Posterior cingulate gyrus (tissue), 11 donors: ENCODE measurements at places on chromosomes 12 and 14.

DNA sequence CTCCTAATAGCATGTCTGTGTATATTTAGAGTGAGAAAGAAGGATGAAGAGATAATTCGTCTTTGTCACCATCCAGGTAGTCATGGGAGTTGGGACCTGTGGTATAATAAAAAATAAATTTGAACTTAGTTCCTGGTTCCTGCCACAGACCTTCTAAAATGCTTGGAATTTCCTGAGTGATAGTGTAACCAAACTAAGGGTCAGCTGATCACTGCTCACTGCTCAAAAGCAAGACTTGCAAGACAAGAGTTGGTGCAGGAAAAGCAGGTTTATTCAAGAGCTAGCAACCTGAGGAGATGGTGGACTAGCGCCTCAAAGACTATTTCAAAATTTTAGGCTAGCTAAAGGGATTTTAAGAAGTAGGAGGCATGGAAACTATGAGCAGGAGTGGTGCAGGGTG, 19.1 kb downstream of the ANG start:
- DNase-seq = no peak

GRCh38 chr14:89251061-89251460, 166.0 kb downstream of the FOXN3 start:
- DNase-seq = no peak

GRCh38 chr14:80456209-80456608, 244.9 kb upstream of the DIO2 start:
- DNase-seq = no peak

DNA sequence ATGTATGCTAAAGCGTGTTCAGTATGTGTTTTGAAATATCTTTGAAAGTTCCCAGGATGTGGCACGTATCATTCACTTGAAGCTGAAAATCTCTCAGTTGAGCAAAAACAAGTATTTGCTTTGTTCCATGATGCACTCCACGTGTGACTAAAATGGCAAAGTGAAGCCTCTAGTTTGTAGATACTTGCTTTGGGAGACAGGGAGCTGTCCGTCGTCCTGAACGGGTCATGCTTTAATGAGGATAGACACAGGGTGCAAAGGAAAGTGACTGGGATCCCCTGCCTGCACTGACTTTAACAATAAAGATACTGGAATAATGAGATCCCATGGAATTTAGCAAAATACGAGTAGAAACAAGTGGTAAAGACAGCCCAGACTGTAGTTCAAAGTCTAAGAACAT, 991.4 kb downstream of the NRXN3 start:
- no peak for DNase-seq

DNA sequence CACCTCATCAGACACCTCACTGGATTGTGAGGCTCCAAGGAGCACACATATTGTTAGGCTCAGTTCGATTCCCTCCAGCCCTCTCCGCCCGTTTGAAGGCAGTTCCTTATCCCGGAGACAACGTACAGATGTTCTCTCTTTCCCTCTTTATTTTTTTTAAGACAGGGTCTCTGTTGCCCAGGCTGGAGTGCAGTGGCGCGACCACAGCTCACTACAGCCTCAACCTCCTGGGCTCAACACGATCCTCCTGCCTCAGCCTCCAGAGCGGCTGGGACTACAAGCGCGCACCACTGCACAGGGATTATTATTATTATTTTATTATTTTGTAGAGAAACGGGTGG, 718 bp upstream of the TROAP start:
- no peak for DNase-seq

- no peak for DNase-seq
Measured at GRCh38 chr14:52240623-52241022, 26.9 kb upstream of the PTGDR start.

DNA sequence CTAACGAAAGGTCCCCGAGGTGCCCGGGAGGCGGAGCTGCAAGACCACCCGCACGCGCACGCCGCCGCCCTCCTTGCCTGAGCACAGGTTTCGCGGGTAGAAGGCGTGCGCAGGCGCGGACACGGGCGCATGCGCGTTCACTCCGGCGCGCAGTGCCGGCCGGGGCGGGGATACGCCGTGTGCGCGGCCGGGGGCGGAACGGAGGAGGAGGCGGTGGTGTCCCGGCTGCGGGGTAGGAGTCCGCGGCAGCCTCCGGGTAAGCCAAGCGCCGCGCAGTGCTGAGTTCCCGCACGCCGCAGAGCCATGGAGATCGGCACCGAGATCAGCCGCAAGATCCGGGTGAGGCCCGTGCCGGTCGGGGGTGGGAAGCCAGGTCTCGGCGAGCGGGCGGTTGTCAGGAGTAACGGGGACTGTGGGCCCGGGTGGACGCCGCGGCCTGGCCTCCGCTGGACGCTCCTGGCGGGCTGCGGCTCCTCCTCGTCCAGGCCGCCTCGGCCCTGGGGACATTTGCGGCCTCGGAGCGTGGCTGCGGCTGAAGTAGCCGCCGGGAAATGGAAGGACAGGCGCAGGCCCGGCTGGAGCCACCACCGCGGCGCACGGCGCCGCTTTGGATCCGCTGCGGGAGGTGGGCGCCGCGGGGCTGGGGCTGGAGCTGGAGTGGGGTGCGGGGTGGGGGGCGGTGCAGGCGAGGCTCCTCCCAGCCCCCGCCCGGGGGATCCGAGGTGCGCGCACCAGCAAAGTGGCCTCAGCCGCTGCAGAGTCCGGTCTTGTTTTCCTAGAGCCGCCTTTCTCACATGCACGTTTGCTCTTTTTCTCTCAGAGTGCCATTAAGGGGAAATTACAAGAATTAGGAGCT, at the start of gene ZC3H14:
Gene ZC3H14 (plus strand): TSS at position 207 of the 856 bp plus-strand sequence. CDS start 97 bp downstream, at position 304.
- peak; percentile 95 for DNase-seq

GRCh38 chr12:70190262-70191010, 52.8 kb upstream of the CNOT2 start:
- DNase-seq = no peak

- no peak for DNase-seq
Measured at GRCh38 chr12:119399301-119399700, 64.8 kb downstream of the CCDC60 start.

DNA sequence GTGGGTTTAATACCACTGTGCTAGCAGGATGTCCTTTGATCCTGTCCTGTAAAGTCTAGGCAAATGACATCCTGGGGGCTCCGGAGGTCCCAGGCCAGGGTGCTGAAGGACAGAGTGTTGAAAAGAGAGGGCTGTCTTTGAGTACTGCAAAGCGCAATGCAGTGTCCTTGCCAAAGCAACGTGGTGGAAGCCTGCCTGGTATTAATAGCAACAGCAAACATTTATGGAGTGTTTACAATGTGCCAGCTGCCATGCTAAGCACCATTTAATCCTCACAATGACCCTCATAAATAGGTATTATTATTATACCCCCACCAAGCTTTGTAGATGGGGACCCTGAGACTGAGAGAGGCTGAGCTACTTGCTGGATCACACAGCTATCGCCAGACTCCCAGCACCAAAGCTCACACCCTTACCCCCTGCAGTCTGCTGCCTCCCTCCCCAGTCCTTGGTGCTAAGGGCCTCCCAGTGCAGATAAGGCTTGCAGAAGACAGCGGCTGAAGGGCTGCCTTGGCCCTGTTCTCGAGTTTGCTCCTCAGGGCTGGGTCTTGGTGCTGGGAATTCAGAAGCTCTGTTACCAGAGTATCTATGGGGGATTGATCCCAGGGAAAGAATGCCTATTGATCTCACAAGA, 427.7 kb downstream of the FUT8 start:
- DNase-seq = no peak

GRCh38 chr12:49369411-49370145, 2.3 kb downstream of the SPATS2 start:
- no peak for DNase-seq
